ENCODE measurements at places on chromosomes 13 and 19. TPM values are rescaled to one million over a fixed set of nuclear protein-coding genes. Genes with fewer than 3 reads are reported as not detected.

GRCh38 chr19:14556662-14557188 lies 15.1 kb downstream of the NDUFB7 start:
- no peaks in the 10 kb centered on the region for H3K27me3 ChIP-seq
- peak overlapping the region; percentile 13 for H3K4me3 ChIP-seq
- H3K27ac ChIP-seq: peak overlapping the region; percentile 51

- H3K27ac ChIP-seq: no peak overlapping the region
- peaks cover 14% of the 10 kb centered on the region for H3K4me1 ChIP-seq
- no peak overlapping the region for H3K4me3 ChIP-seq
- no peak for DNase-seq
- no peaks in the 10 kb centered on the region for H3K36me3 ChIP-seq
- no peaks in the 10 kb centered on the region for H3K27me3 ChIP-seq
Observed at GRCh38 chr19:49549045-49549444, 21.2 kb downstream of the RCN3 start.

DNA sequence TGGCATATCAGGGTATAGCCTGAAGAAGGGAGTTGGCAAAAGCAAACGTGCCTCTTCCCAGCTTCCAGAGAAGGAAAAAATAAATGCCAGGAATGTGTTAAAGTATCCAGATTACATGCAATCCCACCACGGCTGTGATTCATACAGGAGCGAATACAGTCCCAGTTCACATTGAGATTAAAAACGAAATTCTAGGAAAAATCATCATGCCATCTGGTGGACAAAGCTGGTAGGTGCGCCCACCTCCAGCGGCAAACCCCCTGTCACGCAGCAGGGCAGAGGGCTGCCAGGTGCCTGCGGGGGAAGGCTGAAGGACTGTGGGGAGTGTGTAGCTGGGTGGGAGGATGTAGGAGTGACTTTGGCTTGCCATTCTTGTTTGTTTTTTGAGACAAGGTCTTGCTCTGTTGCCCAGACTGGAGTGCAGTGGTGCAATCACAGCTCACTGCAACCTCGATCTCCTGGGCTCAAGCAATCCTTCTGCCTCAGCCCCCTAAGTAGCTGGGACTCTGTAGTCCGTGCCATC lies 6.4 kb upstream of the DMWD start:
- H3K27ac ChIP-seq: no peak overlapping the region
- H3K27me3 ChIP-seq: no peaks in the 10 kb centered on the region
- H3K4me3 ChIP-seq: no peak overlapping the region

DNA sequence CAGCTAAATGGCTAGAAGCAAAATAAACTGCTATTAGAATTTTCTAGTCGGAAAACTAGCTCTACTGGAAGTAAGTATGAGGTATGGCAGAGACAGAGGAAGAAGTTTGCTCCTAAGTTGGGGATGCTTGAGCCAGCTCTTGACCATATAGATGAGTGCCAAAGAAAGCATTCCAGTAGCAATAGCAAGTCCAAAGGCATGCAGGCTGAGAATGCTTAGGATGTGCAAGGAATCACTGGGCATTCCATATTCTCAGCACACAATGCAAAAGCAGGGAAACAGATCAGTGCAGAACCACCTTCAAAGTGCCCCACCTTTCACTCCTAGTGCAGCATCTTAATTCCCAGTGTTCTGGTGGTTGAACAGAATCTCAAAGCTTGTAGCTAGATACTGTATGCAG lies 32.9 kb downstream of the SERTM1 start:
- H3K27me3 ChIP-seq: 0 out of 2 replicates have a peak, but pooled peaks cover 17% of the 10 kb centered on the region
- no peak overlapping the region for H3K4me3 ChIP-seq
- H3K27ac ChIP-seq: no peak overlapping the region
- no peaks in the 10 kb centered on the region for H3K4me1 ChIP-seq
- H3K36me3 ChIP-seq: no peaks in the 10 kb centered on the region

DNA sequence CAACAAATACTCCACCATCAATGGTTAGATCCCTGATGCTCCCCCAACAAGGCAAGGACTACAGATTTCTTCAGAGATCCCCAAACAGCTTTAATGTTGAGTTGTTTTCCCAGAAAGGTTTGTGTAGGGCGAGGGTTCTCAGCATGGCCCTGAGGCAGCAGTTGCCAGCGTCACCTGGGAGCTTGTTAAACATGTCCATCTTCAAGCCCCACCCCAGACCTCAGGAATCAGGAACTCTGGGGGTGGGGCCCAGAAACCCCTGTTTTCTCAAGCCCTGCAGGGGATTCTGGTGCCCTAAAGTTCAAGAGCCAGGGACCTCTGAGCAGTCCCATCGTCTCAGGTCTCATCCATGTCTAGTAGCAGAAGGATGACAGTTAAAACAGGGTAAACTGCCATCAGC lies 9.6 kb downstream of the EFNB2 start:
- peaks cover 17% of the 10 kb centered on the region for H3K4me1 ChIP-seq
- H3K36me3 ChIP-seq: no peaks in the 10 kb centered on the region
- no peak overlapping the region for H3K27ac ChIP-seq
- H3K4me3 ChIP-seq: no peak overlapping the region

GRCh38 chr19:1624458-1624857 lies 19.2 kb upstream of the UQCR11 start:
- H3K36me3 ChIP-seq: peaks cover 37% of the 10 kb centered on the region
- no peaks in the 10 kb centered on the region for H3K4me1 ChIP-seq
- no peak overlapping the region for H3K4me3 ChIP-seq
- DNase-seq: peak; percentile 43
- H3K27me3 ChIP-seq: no peaks in the 10 kb centered on the region
- no peak overlapping the region for H3K27ac ChIP-seq

DNA sequence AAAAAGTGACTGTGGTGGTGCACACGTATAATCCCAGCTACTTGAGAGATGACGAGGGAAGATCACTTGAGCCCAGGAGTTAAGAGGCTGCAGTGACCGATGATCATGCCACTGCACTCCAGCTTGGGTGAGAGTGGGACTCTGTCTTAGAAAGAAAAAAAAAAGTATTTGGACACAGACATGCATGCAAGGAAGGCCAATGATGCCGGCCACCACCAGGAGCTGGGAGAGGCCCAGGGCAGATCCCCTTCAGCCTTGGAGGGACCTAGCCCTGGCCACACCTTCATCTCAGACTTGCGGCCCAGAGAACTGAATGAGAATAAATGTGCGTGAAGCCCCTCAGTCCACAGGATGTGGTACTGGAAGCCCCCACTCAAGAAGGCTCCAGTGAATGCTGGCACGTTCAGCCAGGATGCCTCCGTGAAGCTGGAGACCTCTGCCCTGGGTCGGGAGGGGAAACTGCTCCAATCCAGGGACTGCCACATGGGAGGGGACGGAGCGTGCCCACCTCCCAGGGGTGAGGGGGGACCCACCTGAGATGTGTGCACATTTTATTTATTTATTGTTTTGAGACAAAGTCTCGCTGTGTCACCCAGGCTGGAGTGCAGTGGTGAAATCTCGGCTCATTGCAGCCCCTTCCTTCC lies 14.6 kb downstream of the TNFAIP8L1 start:
- no peaks in the 10 kb centered on the region for H3K27me3 ChIP-seq
- DNase-seq: no peak
- no peak overlapping the region for H3K27ac ChIP-seq
- H3K36me3 ChIP-seq: peaks cover 6% of the 10 kb centered on the region
- H3K4me3 ChIP-seq: no peak overlapping the region

DNA sequence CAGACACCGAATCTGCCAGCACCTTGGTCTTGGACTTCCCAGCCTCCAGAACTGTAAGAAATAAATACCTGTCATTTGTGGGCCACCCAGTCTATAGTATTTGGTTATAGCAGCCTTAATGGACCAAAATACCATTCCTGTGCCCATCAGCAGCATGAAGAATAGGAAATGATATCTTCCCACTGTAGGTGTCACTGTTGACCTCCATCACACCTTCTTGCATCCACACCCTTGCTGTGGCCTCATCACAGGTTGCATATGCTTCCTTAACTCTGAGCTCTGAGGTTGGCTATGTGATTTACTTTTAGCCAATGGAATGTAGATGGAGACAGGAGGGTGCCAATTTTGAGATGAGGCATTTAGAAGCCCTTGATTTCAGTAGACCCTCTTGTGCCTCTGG lies 242.0 kb upstream of the TSHZ3 start:
- DNase-seq: no peak
- H3K4me3 ChIP-seq: no peak overlapping the region
- H3K27me3 ChIP-seq: no peaks in the 10 kb centered on the region
- no peaks in the 10 kb centered on the region for H3K4me1 ChIP-seq

The PRKACA gene
- 95.7 TPM for total RNA-seq

The PAK4 gene
- total RNA-seq: 90.1 TPM

The SERTM1 gene
- total RNA-seq: not detected

The C5AR1 gene
- 6.5 TPM for total RNA-seq

The TMEM147 gene
- total RNA-seq: 128 TPM

The PLIN5 gene
- total RNA-seq: 8.1 TPM

The NCR1 gene
- total RNA-seq: not detected
